ENCODE measurements at places on chromosomes 6 and 20. TPM values are rescaled to one million over a fixed set of nuclear protein-coding genes. Genes with fewer than 3 reads are reported as not detected.

PTCRA gene
- not detected for total RNA-seq

GRM1 gene
- total RNA-seq, result not detected

ZBTB12 gene
- total RNA-seq, result 1.6 TPM

TREML2 gene
- not detected for total RNA-seq

RGS17 gene
- total RNA-seq, result 0.06 TPM

ANGPT4 gene
- total RNA-seq, result not detected

MAVS gene
- 56.1 TPM for total RNA-seq

CCR6 gene
- total RNA-seq, result not detected

PLA2G7 gene
- 0.26 TPM for total RNA-seq

MYT1 gene
- total RNA-seq, result not detected

HSPA12B gene
- 20.4 TPM for total RNA-seq

DAAM2 gene
- 382 TPM for total RNA-seq

LST1 gene
- total RNA-seq, result 7.9 TPM

GSTA3 gene
- not detected for total RNA-seq

HLA-DQB2 gene
- 0.69 TPM for total RNA-seq

SLPI gene
- 109 TPM for total RNA-seq

COL21A1 gene
- 8.4 TPM for total RNA-seq

AGER gene
- total RNA-seq, result 4.6 TPM

ZBTB22 gene
- total RNA-seq, result 12.9 TPM

KAT14 gene
- 15.0 TPM for total RNA-seq

ZNF391 gene
- 3.4 TPM for total RNA-seq

SALL4 gene
- not detected for total RNA-seq

HLA-DOA gene
- total RNA-seq, result 11.2 TPM

ID4 gene
- total RNA-seq, result 61.9 TPM

GPR6 gene
- total RNA-seq, result not detected

CUL9 gene
- 21.5 TPM for total RNA-seq

TNFRSF21 gene
- total RNA-seq, result 23.7 TPM

NTSR1 gene
- 1.6 TPM for total RNA-seq

EEF1A2 gene
- 1.7 TPM for total RNA-seq

ZNF76 gene
- 35.0 TPM for total RNA-seq

C20orf204 gene
- 0.42 TPM for total RNA-seq

CD40 gene
- 15.6 TPM for total RNA-seq

ALDH5A1 gene
- total RNA-seq, result 2.5 TPM

BLTP3A gene
- 8.3 TPM for total RNA-seq

ASIP gene
- not detected for total RNA-seq

SIRPD gene
- total RNA-seq, result not detected

C6orf15 gene
- not detected for total RNA-seq

RNF39 gene
- total RNA-seq, result 0.11 TPM

C6orf58 gene
- not detected for total RNA-seq

NKX2-2 gene
- total RNA-seq, result not detected

B3GAT2 gene
- total RNA-seq, result 0.13 TPM

CST7 gene
- 13.8 TPM for total RNA-seq

MAS1 gene
- total RNA-seq, result not detected

MCCD1 gene
- total RNA-seq, result not detected

CCN6 gene
- total RNA-seq, result not detected

SAMD10 gene
- 5.6 TPM for total RNA-seq

LY6G5B gene
- total RNA-seq, result 3.1 TPM

PRICKLE4 gene
- total RNA-seq, result 4.4 TPM

MUCL3 gene
- total RNA-seq, result not detected

RPL10A gene
- total RNA-seq, result 1,545 TPM

TOX2 gene
- 35.3 TPM for total RNA-seq

SMLR1 gene
- not detected for total RNA-seq

SPTLC3 gene
- 3.1 TPM for total RNA-seq

LPIN3 gene
- 9.4 TPM for total RNA-seq

HLA-DPB1 gene
- 52.1 TPM for total RNA-seq

LAMA2 gene
- total RNA-seq, result 153 TPM

Measured in esophagus muscularis mucosa (tissue), 4 donors.